Forelimb muscle (tissue), 1 donor: ENCODE measurements at places on chromosomes 13 and 19. TPM values are rescaled to one million over a fixed set of nuclear protein-coding genes. Genes with fewer than 3 reads are reported as not detected.

Gene PSG2
- 0.56 TPM for polyA plus RNA-seq

Gene OVOL3
- not detected for polyA plus RNA-seq

Gene CEBPA
- 4.4 TPM for polyA plus RNA-seq

Gene CKM
- polyA plus RNA-seq, result 3,869 TPM

Gene HS6ST3
- polyA plus RNA-seq, result 0.18 TPM

Gene NLRP4
- polyA plus RNA-seq, result not detected

Gene GRIN3B
- polyA plus RNA-seq, result 0.13 TPM

Gene FXYD7
- polyA plus RNA-seq, result 1.0 TPM

Gene FOXO1
- polyA plus RNA-seq, result 10.2 TPM

Gene ZIC5
- not detected for polyA plus RNA-seq

Gene MYO16
- polyA plus RNA-seq, result 14.5 TPM

Gene ZNF154
- 13.1 TPM for polyA plus RNA-seq

Gene NBEA
- polyA plus RNA-seq, result 13.1 TPM

Gene SLAIN1
- polyA plus RNA-seq, result 5.5 TPM

Gene KIR2DL3
- not detected for polyA plus RNA-seq

Gene FREM2
- polyA plus RNA-seq, result 7.7 TPM

Gene ERICH4
- 0.19 TPM for polyA plus RNA-seq

Gene KCTD12
- 155 TPM for polyA plus RNA-seq
